Activated CD8-positive, alpha-beta memory T cell treated with anti-CD3 and anti-CD28 coated beads, Interleukin-2, amount 50 U/mL, for 4 hours (primary cell): ENCODE measurements at places on chromosomes 5 and 9.

GRCh38 chr5:65161655-65162054, 320.1 kb downstream of the ADAMTS6 start:
- no peak for DNase-seq

DNA sequence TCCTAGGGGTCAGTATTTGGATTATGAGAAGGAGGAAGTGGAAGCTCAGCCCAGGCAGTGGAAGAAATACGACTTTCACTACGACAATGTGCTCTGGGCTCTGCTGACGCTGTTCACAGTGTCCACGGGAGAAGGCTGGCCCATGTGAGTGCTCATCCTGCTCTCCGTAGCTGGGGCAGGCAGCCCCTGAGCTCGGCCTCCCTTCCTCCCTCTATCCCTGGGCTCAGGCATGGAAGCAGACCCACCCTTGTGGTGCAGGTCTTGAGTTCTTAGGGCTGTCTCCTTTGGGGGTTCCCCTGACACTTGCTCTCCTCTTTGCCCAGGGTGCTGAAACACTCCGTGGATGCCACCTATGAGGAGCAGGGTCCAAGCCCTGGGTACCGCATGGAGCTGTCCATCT, 180.1 kb downstream of the CACNA1B start:
- DNase-seq = no peak

DNA sequence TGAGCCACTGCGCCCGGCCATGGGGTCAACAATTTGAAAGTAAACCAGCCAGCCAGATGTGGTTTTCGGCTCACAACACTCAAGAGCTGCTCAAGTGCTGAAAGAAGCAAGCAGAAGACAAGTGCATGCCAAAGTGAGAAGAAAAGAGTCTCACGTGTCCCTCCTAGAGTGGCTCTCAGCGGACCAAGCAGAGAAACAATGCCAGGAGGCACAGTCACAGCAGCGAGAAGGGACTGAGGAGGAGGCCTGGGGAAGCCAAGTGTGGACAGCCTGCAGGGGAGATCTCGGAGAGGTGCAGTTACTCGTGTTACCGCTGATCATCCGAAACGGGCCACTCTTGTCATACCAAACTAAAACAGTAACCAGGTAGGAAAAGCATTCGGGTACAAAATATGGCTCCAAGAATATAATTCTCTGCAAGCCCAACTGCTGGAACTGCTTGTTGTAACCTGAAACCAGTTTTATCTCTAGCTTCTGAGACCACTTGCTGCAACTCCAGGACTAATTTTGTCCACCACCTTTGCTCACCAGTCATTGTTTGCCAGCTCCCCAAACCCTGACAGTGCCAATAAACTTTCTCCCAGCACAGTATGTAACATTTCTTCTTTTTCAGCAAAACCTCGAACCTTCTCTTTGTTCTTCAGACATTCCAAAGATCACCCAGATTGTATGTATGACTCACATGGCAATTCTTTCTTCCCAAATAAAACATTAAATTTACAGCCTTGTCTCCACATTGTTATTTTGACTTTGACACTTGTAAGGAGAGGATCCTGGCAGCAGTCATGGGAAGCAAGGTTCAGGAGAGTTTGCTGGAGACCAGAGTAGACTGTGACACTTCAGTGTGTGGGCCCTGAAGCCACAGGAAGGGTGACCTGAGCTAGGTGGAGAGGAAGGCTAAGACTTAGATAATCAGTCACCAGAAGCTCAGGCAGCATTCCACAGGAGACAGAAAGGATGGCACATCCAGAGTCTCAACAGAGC, 6.3 kb downstream of the SLC35D2 start:
- no peak for DNase-seq

DNA sequence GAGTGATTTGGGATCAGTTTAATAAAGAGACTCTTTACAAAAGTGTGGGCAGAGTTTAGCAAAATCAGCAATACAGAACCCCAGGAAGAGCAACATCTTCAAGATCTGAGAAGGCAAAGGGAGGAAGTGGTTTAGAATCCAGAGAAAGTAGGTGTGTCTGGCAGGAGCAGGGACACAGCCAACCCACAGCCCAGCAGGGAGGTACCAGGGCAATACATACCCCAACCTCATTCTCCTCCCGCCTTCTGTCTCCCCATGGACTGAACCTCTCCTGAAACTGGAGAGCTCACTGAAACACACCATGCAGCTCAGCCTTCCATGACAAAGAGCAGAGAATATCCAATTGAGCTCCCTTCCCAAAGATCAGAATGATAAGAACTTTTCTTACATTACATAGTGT, 283.4 kb downstream of the PRELID2 start:
- no peak for DNase-seq

GRCh38 chr5:117494188-117494587, 919.6 kb upstream of the SEMA6A start:
- DNase-seq = no peak

GRCh38 chr5:55219770-55220169, 7.3 kb downstream of the MCIDAS start:
- DNase-seq = no peak

DNA sequence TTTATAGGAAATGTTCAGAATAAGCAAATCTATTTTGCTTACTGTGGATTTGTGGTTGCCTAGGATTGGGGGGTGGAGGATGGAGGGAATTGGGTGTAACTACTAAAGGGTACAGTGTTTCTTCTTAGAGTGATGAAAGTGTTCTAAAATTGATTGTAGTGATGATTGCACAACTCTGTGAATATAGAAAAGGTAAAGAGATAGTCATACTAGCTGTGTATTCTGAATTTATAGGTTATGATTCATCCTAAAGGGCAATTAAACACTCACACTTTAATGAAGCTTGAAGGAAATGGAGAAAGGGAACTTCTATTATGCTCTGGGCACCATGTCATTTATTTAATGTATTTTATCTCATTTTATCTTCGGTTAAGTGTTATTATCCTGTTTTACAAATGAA, 9.9 kb downstream of the TXNDC8 start:
- no peak for DNase-seq

- DNase-seq = no peak
These were observed 35.6 kb upstream of the ANXA1 start for GRCh38 chr9:73116031-73116430.
